Nephron progenitor cell (in vitro differentiated cells): ENCODE measurements at places on chromosomes 12 and 14.

- no peak for DNase-seq
Measured at GRCh38 chr14:55884819-55885218, 233.4 kb upstream of the PELI2 start.

GRCh38 chr12:116968986-116969385, 58.2 kb downstream of the FBXW8 start:
- no peak for DNase-seq

DNA sequence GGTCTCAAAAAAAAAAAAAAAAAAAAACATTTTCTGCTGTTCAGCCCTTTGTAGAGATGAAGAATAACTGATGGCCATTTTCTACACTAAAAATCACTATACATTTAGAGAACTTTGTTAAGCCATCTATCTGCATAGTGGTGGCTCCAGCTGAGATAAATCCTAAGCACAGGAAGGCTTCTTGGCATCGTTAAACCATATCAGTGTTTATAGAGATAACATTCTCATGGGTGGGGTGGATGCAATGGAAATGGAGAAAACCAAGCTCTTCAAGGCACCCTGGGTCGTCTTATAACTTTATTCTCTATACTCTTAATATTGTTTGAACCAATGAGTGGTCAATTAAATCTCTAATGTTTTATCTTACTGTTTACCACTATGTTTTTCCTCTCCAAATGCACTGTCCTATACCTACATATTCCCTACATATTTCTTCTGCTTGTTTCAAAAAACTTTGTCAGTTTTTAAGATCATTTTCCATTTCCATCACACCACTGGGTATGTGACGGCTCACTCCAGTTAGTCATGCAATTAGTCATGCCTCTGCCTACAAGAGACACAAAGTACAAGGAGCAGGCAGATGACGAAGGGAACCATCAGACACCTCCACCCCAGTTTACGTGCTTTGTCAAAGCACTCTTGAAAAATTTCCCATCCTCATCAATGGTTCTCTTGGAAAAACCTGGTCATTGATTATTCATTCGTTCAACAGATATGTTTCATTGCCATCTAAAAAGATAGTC, 119.3 kb upstream of the OVCH1 start:
- no peak for DNase-seq

DNA sequence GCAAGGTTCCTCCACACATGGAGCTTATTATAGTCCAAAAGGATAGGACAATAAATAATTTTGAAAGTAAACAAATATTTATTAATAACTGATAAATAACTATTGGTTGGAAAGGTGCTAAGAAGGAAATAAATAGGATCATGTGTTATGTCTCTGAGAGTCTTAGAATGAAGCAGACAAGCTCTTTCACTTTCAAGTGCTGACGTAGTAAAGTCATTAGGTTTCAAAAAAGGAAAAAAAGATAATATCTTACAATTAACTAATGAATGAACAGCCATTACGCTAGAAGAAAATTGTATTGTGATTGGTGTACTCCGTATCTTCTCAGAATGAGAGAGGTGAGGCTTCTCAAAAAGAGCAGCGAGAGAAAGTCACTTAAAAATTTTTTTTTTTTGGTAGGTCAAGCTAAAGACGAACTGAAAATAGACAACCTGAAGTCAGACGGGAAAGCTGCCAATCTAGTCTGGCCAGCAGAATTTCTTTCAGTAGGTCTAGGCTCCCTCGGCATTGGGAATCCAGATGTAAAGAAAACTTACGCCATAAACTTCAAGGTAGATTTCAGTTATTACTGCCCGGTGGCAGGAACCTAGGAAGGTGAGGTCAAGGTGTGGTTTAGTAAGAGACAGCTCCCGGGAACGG, 583 bp upstream of the LEMD3 start:
- no peak for DNase-seq

DNA sequence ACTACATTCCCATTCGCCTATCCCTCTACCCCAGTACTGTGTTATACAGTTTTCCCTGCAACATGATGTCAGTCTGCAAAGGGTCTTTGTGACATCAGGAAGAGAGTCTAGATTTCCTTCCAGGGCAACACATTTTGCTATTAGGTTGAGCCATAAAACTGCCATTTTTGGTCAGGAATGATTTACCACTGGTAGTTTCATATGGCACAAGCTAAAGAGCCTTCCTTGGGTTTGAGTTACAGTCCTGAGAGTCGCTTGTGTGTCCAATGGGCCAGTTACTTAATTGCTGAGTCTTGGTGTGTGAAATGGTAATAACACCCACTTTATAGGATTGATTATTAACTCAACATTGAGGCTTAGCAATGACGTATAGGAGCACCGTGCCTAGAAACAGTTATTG, 22.6 kb upstream of the AMIGO2 start:
- no peak for DNase-seq

DNA sequence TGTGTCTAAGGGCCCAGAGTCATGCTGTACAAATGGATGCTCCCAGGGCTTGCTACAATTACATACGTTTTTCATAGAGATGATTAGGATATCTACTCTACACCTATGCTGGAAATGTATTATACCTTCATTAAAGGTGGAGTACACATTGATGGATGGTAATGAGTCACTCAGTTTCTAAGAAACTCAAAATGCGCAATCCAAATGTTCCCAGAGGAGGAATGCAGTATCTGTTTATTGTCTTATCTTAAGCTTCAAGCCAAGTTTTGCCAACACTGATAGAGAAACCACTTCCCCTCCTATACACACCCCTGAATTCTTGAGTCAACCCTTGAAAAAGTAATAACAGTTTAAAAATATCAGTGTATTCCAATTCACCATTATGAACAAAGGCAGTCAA, 266.6 kb upstream of the FAR2 start:
- no peak for DNase-seq

- DNase-seq, result no peak
Measured at GRCh38 chr12:111330800-111331752, 37.8 kb downstream of the PHETA1 start.

- DNase-seq, result no peak
Measured at GRCh38 chr12:6539707-6540134, 5.4 kb downstream of the GAPDH start.

DNA sequence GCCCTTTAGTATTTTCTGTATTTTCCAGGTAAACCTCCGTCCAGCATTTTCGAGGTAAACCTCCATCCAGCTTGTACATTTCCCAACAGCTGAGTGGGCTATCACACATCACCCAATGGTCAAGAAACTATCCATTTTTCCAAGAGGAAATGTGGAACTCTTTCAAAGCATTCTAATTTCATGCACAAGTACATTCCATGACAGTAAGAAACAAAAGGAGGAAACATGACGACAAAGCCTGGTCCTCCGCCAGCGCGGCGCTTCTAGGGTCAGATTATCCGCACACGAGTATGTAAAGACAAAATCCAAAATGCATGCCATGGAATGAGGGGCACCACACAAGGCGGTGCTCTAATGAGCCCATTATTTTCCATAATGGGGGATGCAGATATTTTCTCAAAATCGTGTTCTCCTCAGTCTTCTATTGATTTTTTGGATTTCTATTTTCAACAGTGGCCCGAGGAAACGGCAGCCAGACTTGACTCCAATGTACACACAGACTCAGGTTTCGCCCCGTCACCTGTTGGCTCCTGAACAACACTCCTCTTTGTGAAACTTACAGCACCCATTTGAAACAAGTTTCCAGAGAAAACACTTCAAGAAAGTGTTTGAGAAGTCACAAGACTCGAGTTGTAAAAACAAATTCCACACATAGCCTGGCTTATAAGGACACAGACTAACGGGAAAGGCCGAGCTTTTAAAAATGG, 107.4 kb downstream of the PRICKLE1 start:
- DNase-seq, result no peak

GRCh38 chr14:22798528-22798927, 16.7 kb downstream of the SLC7A7 start:
- no peak for DNase-seq

GRCh38 chr14:31251028-31251958, 43.7 kb upstream of the HECTD1 start:
- DNase-seq, result no peak

- peak; percentile 73 for DNase-seq
Measured at GRCh38 chr14:29016050-29016900, 249.7 kb downstream of the FOXG1 start.

DNA sequence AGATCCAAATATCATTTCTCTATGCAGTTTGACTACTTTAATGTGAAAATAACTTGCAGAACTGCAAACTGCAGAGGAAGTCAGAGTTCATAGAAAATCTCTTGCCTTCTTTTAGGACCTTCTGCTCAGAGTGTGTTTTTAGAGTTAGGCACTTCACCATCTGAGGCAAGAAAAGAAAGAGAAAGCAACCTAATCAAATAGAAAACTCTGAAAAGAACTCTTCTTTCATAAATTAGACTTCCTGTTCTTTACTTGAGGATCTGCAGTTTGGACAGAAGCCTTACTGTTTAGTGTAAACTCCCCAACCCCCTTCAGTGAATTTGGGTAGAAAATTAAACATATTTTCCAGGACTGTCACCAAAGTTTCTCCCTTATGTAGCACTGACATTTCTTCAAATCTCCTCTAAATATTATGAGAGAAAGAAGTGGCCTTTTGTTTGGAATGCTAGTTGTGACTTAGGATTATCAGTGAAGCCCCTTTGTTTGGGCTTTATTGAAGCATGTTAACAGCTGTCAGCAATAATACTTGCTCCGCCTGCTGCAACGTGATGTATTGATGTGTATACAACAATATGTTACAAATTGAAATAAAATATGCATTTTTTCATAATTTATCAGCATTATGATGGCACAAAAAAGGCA, 99.5 kb downstream of the PDZRN4 start:
- DNase-seq, result no peak

DNA sequence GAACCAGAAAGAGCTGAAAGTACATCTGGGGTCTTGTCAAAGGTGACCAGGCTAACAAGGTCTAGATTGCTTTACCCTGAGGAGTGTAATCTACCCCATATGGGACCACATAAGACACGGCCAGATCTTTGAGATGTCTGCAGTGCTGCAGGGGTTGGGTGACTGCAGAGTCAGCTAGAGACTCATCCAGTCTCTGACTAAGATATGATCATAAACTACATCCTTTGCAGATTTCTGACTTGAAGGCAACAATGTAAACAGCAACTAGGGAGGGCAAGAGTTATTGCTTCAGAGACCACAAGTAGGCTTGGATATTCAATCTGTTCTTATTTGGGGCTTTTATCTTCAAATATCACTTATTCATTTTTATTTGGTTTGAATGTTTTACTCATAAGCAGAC, 1080.5 kb upstream of the FOXG1 start:
- DNase-seq, result no peak

- DNase-seq, result no peak
Measured at GRCh38 chr14:68970038-68970612, 9.0 kb downstream of the ACTN1 start.

DNA sequence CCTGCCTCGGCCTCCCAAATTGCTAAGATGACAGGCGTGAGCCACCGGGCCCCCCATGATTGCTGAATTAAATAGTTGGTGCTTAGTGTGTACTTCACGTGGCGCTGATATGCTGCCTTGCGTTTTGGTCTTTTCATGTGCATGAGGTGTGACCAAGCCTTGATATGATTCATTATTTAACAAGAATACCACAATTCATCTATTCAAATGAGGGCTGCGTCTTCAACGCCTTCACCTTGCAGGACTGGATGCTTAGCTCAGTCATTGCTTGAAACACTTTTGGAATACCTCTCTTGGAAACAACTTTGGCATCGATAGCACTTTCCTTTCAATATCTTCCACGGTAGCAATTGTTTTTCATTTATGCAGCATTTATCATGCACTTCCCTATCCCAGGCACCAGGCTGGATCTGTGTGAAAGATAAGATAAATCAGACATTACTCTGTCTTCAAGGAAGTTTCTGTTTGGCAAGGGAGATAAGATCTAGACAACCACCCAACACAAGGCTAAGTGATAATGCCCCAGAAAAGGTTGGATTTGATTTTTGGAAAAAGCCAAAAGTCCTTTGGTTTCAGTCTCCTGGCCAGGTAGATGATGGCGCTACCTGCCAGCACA, 1.3 kb upstream of the TEAD4 start:
- no peak for DNase-seq

DNA sequence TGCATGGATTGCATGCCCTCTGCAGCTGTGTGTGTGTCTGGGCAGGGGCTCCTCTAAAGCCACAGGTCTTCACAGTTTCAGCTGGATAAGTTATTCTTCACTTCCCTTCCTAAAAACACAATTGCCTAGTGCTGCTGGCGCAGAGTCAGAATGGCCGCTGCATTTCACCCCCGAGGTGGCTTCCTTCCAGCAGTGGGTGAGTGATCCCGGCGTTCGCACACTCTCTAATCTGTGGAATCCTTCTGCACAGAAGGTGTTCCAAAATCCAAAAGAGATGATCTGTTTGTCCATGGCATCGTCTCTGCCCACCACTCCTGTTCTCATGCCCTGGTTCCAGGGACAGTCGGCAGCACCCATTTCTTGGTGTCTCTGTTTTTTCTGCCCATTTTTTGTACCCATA, 340.7 kb downstream of the DPF3 start:
- no peak for DNase-seq

- DNase-seq, result no peak
Measured at GRCh38 chr14:50051106-50051505, 65.3 kb downstream of the VCPKMT start.

GRCh38 chr12:88552610-88553079, 27.6 kb downstream of the KITLG start:
- DNase-seq, result no peak

DNA sequence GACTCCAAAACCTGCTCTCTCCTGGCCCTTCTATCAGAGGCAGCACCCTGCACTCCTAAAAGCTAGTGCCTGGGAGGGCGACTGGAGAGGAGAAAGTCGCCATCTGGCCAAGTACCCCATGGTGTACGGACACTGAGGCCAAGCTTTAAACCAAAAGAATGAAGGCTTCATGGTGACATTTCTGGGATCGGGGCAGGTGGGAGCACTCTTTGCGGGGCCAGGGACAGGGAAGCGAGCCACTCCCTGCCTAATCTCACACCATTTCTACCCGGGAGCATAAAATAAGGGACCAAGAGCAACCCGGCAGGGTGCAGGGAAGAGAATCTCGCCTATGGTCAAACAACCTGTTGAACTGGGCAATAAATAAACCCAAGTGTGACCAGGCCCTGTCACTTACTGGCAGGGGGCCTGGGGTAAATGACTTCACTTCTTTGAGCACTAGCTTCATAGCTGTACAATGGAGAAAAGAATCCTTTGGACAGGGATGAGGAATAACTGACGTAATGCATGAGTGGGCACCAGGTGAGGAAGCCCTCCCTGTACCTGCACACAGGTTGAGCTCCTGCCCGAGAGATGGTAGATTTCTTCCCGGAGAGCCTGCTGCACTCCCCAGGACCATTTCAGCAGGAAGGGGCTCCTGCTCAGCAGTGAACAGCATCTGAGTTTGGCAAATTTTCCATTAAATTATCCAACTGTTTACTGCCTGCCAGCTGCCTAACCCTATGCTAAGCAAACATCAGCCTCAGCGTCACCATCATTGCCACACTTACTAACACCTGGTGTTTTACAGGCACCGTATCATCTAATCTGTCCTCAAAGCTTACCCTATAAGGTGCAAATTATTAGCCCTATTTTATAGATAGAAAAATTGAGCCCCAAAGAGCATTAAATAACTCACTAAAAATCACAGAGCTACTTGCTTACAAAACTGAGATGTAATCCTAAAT, 2.0 kb downstream of the SERPINA1 start:
- no peak for DNase-seq
